ENCODE measurements at places on chromosomes 5 and 9.

DNA sequence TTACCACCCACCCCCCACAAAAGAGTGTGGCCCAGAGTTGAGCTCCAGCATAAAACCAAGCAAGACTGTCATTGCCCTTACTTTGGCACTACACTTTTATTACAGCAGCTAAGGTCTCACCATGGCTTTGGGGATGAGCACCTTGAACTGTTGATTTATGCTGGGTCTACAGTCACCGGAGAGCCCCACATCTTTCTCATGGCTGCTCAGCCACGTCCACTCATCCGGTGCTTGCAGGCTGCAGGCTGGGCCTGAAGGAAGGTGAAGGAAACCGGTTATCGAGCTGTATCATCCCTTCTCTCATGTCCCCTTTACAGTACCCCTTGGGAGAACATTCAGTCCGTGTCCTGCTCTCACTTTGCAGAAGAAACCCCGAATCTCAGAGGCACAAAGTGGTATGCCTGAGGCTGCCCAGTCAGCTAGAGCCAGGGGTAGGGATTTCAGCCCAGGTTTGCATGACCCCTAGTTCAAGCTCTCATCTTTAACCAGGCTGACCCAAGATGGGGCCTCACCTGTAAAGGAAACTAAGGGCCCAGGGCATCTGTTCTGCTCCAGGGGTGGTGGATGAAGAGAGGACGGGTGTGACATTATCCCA is 11.6 kb downstream of the TMOD1 start:
- DNase-seq, result no peak

GRCh38 chr5:179343719-179344430 is 1.4 kb downstream of the ADAMTS2 start:
- DNase-seq, result no peak

DNA sequence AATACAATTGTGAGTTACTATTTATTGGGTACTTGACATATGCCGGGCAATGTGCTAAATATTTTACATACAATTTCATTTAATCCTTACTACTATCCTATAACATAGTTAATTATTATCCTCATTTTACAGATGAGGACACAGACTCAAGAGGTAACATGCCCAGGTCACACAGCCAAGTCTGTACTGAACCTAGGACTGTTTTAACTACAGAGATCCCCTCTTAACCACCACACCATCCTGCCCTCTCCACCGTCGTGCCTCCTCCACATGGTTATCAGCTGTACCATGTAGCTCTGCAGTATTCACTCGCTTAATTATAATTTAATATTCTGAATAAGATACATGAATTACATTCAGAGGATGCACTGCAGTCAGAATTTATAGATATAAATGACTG is 5.3 kb downstream of the RAB14 start:
- no peak for DNase-seq

DNA sequence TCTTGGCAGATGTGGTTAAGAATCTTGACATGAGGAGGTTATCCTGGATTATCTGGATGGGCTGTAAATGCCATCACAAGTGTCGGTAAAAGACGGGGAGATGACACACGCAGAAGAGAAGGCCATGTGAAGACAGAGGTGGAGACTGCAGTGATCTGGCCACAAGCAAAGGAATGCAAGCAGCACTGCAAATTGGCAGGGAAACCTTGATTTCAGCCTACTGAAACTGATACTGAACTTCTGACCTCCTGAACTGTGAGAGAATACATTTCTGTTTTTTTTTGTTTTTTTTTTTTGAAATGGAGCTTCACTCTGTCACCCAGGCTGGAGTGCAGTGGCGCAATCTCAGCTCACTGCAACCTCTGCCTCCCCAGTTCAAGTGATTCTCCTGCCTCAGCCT is 92.4 kb upstream of the NFIL3 start:
- DNase-seq, result no peak

DNA sequence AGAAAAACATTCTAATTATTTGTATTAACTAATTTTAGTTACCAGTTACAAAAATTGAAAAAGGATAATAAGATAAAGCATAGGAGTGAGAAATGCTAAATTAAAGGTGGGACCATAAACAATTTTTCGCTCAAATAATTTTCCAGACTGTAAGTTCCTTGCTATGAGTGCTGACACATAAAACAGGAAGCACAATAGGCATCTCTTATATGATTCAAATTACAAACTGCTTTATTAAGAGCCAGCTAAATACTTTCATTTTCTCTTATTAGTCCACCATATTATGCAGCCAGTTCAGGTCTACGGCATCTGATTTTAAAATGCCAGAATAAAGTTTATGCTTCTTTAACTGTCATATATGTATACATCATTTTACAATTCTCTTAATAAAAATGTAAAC is 4.4 kb downstream of the RC3H2 start:
- no peak for DNase-seq

DNA sequence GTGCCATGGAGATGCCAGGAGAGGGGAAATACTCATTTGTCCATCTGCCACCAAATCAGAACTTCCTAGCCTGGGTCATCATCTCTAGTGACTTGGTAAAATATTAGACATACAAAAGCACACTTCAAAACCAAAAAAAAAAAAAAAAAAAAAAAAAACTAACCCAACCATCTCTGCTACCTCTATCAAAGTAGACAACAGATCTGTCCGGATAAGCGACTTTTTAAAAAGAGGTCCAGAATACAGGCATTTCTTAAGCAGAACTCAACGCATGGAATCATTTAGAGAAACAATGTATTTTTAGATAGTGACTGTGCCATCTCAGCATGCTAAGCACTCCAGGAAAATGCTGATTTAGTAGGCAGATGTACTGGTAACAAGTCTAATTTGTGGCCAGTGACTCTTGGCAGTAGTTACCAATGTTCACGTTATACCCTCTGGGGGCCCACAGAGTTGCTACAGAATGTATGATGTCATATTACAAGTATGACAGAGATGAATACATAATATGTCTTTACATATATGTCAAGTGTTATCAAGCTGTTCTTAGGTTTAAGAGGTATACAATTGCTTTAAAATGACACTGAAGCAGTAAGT is 107.8 kb downstream of the SMIM23 start:
- no peak for DNase-seq

DNA sequence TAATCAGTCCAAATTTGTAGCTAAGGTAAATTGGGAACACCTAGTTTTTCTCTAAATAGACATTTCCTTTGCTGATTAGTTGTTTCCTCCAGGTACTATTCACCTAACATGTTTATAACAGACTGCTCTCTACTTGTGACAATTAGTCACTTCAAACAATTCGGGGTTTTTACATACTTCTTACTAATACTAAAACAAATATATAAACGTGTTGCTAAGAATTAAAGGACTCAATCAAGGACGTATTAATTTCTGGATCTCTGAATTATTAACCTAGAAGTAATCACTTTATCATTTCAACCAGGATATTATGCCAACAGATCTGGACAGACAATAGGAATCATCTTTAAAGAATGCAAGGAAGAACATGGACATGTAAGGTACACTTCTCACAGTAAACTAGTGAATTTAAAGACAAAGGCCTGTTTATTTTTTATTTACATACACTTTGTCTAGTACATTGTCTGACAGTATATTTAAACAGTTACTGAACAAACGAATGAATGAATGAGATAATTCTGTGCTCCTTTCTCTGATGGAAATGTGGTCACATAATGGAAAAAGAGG is 22.3 kb downstream of the PJA2 start:
- no peak for DNase-seq

DNA sequence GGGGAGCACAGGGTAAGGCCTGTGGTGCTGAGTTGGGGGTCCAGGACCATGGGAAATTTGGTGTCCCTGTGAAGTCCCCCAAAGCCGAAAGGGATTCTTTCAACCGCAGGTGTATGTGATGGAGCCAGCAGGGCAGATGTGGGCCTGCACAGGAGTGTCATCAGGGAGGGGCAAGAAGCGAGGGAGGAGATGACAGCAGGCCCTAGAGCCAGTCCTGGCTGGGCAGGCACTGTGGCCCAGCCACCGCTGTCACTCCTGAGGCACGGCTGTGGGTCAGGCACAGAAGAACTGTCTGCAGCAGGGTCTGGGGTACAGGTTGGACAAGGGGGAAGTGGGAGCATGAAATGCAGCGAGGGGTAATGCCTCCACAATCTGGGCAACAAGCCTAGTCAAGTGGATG is 4.8 kb downstream of the HK3 start:
- DNase-seq, result no peak

DNA sequence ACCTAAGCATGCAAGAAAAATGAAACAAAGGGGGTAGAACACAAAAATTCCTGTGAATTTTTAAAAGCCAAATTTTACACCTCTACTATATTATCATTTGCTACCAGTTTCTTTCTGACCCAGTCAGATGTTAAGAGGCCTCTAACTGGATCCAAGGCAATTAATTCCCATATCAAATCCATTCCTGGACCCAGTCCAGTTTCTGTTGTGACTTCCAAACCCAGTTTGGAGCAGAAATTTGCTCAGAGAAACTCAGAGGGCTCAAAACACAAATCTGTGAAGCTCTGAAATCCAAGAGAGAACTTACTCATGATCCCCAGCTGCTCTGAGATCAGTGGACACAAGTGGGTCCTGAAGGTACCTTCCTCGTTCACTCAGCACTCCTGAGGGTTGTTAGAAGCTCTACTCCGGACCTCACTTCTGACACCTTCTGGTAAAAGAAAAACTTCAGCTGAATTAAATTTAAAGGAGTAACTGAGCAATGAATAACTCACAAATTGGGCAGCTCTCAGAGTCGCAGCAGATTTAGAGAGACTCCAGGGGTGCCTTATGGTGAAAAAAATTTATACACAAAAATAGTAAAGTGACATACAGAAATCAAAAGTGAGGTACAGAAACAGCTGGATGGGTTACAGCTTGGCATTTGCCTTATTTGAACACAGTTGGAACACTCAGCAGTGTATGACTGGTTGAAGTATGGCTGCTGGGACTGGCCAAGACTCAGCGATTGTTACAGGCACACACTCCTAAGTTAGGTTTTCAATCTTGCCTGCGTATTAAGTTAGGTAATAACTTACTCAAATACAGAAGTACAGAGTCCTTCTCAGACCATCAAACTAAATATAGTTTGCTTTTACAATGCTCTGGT is 32.4 kb downstream of the INSL4 start:
- DNase-seq, result no peak

DNA sequence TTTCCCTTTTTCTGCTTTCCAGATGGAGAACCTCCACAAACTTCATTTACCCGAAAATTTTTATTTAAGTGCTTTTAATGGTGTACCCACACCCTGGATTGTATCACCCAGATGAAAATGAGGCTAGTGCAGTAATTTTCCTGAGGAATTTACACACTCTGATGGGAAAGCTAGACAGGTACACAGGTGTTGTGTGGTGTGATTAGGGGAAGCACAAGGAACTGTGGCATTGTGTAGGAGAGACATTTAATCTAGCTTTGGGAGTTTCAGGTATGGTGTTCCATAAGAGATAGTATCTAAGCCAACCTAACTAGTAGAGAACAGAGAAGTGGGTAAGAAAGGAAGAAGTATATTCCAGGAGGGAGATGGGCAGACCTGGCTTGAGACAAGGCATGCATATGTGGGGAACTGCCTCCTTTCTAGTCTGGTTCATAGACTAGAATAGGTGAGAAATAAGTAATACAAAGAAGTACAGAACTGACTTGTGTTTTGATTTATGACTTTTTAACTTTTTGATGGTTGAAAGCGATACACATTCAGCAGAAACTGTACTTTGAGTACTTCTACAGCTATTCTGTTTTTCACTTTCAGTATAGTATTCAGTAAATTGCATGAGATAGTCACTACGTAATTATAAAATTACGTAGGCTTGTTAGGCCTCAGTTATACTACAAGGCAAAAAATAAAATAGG is 22.9 kb upstream of the ROPN1L start:
- no peak for DNase-seq

DNA sequence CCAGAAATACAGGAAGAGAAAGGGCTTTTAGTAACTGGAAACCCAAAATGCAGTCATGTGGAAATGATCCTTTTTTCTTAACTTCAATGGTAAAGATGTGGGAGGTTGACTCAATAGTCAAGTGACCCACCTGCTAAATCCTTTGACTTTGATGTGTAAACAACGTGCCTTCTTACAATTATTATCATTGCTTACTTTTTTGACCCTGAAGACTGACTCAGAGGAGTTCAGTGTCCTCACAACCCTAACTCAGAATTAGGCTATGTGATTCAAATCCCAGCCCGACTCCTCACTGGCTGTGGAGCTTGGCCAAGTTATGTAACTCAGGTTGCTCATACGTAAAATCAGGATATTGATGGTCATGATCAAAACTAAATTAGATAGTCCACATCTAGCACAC is 27.9 kb downstream of the ANXA1 start:
- DNase-seq, result no peak

DNA sequence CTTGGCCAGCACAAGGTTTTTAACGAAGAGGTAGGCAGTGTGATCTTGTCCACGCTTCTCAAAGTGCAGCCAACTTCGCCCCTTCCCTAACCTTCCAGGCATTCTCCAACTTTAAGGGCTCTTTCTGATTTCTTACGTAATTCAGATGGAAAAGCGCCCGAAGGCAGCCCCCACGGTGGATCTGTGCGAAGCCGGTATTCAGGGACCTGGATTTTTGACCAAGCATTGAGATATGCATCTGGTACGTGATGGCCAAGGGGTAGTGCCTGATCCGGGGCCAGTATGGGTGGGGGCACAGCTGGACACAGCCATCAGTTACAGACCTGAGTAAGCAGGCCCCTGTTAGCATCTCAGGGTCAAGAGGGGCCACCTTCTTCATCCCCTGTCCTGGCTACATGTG is 80.0 kb downstream of the AMBP start:
- no peak for DNase-seq

DNA sequence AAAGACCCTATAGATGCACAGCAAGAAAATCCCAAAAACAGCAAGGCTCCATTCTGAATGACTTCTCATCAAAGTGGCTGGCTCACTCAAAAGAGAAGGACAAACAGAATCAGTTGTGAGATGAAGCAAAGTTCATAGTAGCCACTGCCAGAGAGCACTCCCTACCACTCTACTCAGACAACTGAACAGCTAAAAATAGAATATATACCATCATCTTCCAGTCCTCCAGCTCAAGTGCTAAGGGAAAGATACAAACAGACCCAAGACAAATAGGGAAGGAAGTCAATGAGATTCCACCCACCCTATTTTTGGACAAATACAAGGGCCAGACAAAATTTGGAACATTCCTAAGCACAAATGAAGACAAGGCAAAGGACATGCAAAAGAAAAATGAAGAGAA is 20.6 kb downstream of the GNAQ start:
- DNase-seq, result no peak

DNA sequence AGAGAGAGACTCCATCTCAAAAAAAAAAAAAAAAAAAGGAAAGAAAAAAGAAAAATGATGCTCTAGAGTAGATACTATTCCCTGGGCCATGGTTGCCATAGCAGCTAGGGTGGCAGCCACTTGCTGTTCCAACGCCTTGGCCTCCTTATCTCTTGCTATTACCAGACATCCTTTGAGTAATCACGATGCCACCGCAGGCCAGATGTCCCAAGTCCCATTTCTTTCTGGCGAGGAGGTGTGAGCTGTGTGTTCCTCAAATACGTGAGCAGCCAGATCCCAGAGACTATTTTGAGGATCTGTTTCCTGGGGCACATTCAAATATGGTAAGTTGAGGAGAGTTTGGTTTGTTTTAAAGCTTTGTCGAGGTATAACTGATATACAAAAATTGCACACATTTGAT is 23.4 kb upstream of the GFPT2 start:
- no peak for DNase-seq

- DNase-seq, result peak; percentile 12
These were observed 74.3 kb downstream of the LRSAM1 start for GRCh38 chr9:127525401-127526188.

- no peak for DNase-seq
These were observed 1.1 kb upstream of the DCANP1 start for GRCh38 chr5:135448071-135448739.

- DNase-seq, result no peak
These were observed 90.2 kb downstream of the ZNF462 start for GRCh38 chr9:106953174-106953573.

Measured in NCI-H2081 (cell line).